ENCODE measurements at places on chromosomes 2 and 18.

- DNase-seq = no peak
Measured at GRCh38 chr2:24652265-24653182, 140.7 kb downstream of the PTRHD1 start.

- DNase-seq = no peak
Measured at GRCh38 chr2:71458413-71459083, 5.2 kb downstream of the DYSF start.

GRCh38 chr2:145623136-145623535, 1103.2 kb upstream of the ZEB2 start:
- no peak for DNase-seq

DNA sequence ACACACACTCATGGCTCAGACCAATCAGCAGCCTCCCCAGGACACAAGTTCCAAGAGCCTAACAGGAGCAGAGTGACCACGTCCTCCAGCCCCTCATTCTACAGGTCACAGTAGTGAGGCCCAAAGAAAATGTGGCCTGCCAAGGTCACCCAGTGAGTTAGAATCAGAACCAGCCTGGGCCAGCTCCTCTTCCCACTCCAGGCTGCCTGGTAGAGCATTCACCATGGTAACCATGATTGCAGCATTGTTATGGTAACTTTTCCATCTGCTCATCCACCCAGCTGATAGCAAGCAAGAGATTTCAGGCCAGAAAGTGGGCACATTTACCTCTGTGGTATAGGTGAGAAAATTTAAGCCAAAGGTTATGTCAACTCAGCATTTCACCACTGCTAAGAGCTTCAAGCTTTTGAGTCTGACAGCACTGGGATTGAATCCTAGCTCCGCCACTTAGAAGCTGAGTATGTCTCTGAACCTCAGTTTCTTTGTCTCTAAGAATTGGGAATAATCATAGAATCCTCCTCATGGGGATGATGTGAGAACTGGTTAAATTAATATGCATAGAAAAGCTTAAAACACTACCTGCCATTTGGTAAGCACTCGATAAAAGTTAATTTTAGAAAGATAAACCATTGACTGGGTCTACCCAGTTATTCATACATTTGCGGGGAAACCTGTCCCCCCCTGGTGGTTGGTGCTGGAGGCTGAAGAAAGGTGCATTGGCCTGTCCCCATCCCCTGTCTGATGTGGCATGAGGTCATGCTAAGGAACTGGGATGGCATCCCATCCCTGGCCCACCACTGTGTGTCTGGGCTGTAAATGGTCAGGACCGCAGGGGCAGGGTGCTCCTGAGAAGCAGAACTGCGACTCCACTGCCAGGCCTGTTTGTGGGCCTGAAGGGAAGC, 181.5 kb downstream of the KLHL29 start:
- DNase-seq = no peak

- DNase-seq = no peak
Measured at GRCh38 chr18:12306752-12307700, 1.0 kb upstream of the TUBB6 start.

DNA sequence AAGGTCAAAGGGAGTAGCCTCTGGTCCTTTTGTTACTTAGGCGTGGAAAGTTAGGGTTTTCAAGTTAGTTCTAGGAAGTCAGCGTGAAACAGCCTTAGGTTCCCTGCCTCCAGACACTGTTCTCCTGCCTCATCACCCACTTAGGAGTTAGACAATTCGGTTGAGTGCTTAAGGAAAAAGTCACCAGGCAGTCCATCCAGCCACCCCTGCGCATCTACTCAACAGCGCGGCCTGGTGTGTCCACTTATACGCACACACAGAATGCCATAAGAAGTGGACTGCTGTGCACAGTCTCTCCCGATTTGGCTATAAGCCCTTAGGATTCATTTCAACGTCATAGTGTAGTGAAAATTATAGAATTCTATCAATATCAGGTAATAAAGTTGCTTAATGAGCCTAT, 470.8 kb upstream of the TNP1 start:
- DNase-seq = no peak

- DNase-seq = no peak
Measured at GRCh38 chr2:9244985-9245544, 38.5 kb downstream of the ASAP2 start.
